Renal cortex interstitium (tissue), 15 donors: ENCODE measurements at places on chromosomes 1 and 21.
A peak's percentile ranks its signal among the peaks of the same experiment; 100 is the strongest.

GRCh38 chr1:235779770-235780169, 86.9 kb downstream of the LYST start:
- DNase-seq = no peak

DNA sequence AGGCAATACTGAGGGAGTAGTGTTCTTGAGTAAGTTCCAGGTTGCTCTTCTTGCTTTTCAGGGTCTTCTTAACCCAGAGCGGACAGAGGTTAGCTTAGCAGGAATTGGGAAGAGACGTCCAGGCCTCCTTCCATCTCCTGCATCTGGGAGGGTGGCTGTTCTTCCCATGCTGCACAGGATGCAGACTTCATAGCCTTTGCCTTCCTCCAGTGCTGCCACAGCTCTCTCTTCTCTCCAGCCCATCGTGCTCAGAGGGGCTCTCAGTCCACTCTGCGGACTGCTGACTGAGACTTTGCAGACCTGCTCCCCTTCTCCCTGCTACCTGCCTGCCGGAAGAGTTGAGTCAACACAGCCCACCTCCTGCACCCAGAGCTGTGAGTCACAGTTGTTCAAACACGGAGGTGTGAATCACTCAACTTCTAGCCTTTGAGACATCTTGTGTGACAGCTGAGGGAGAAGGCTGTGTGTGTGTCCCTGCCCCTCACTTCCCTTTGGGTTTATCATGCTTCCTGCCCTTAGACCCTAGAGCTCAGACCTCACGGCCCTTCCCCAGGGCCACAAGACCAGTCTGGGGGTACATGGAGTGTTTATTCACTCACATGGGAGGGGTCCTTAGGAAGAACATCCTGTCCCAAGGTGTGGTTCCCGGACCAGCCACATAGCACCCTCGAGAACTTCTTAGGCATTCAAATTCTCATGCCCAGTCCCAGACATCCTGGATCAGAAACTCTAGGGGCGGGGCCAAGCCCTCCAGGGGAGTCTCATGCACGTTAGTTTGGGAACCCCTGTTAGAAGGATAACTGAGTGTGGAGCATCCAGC, 158.3 kb upstream of the CACNA1E start:
- DNase-seq = no peak

GRCh38 chr1:109161858-109162606, 48.1 kb downstream of the ELAPOR1 start:
- DNase-seq = no peak

- peak; percentile 73 for DNase-seq
Observed at GRCh38 chr1:24294716-24295371, 24.3 kb upstream of the GRHL3 start.

DNA sequence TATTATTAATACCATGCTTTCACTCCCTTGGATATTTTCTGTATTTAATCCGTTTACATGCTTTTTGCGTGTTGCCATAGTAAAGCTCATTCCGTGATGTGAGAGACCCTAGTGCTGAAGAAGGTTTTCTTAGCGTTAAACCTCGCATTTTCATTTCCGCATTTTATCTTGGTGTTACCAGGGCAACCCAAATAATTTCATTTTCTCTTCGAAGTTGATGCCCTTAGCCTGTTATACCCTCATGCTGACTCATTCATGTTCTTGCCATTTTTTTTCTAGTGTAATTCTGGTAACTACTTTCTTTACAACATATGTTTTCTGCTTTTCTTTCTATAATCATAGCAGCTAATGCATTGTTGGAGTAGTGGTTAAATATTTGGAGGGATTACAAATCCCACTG, 37.2 kb downstream of the LRRC8C start:
- DNase-seq = no peak

DNA sequence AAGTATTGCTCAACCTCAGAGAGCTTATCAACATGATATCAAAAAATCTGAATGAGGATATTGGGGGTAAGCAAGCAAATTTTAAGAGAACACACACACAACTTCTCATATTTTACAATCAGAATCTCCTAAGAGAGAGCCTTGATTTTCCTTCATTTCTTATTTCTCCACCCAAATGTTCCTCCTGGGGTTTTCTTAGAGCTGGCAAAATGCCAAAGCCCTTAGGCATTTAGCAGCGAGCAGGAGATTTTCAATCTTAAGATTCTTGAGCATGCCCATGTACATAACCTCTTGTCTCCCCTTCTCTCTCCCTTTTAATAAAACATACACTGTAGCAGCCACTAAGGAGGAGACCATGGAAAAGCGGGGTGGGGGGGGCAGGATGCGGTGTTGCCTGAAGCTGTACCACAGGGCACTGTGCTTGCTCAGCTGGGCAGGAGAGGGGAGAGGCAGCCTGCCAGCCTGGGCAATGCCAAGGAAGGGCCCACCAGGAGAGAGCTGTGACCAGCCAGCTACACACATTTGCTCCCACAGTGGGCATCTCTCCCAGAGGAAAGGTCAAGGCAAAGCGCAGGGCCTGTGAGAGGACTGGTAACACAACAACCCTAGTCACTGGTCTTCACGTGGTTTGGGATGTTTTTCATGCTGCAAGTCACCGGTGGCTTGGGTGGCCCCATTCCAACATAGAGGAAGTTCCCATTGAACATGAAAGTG, 4.3 kb downstream of the BRINP2 start:
- no peak for DNase-seq

DNA sequence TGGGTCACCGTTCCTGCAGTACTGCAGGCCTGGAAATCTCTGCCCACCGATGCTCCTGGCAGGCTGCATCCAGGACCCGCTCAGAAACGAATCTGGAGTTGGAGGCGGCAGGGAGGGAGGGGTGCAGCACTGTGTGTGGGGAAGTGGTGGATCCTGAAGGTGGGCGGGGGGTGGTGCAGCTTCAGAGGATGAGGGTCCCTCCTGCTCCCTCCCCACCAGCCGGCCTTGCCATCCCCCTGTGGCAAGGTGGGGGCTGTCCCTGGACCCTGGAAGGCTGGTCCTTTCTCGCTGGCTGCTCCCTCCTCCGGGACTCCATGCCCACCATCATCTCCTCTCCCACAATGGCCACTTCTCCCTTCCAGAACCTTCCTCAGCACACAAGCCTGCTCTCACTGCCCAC, 60.4 kb downstream of the B3GALT5 start:
- no peak for DNase-seq

- no peak for DNase-seq
Observed at GRCh38 chr1:76901158-76901767, 34.0 kb downstream of the ST6GALNAC5 start.

DNA sequence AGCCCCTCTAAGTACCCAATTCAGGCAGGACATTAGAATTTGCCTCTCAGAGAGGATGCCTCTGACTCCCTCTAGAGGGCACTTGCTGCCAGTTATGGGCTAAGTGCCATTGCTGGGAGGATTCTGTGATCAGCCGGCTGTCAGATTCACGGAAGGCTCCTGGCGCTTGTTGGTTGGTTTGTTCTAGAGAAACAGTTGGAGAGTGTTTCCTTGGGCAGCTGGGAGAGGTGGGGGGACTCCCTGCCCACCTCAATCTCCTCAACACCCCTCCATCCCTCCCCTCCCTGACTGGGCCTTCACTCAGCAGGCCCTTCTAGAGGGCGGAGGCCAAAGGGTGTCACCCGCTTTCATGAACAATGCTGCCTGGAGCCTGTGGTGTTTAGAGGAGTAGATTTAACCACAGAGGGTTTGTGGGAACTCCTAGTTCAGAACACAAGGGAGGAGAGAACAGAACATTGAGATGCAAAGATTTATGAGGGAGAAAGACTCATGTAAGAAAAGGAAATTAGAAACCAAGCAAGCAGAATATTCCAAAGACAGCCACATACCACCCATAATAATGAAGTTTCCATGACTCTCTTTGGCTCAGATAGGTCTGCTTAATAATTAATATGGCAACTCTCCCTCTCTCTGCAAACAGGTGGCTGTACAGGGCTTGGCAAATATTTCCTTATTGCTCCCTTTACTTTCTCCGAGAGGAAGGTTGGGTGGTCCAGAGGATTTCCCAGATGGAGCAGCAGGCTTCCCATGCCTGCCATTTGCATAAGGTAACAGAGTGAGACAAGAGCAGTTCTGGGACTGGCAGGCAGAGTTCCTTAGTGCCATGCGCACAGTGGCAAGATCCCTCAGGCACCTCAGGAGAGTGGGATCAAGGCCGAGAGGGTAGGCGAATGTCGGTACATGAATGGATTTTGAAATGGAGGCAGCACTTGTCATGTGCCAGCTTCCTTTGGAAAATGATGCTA, 30.0 kb upstream of the ACP6 start:
- DNase-seq = peak; percentile 60

DNA sequence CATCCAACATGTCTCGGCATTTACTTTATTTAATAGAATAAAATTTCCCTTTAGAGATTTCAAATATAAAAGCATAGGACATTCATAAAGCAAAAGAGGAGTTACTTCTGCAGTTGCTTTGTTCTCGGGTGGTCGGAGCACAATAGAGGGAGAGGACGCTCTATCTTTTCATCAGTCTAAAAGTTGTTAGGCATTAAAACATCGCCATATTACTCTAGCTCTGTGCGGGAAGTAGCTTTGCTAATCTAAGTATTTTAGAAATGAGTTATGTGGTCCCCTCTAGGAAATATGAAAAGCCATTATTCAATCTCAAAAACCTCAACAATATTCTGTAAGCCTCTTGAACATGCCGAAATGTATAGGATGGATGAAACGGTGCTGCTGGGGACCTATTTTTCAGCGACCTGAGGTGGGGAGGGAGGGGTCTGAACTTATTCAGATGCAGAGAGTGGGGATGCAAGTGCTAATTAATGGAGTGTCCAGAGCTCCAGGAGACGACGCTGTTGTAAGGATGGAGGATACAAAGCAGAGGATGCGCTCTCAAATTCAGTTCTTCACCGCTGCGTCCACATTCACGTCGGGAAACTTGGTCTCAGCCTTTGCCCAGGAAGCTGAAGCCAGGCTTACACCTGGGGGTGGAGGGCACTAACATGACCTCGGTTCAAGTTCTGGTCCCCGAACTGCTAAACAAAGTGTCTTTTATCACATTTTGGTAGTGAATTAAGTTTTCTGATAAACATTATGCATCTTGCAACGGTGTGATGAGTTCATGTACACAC, 6.3 kb downstream of the CDKN2C start:
- DNase-seq = no peak

DNA sequence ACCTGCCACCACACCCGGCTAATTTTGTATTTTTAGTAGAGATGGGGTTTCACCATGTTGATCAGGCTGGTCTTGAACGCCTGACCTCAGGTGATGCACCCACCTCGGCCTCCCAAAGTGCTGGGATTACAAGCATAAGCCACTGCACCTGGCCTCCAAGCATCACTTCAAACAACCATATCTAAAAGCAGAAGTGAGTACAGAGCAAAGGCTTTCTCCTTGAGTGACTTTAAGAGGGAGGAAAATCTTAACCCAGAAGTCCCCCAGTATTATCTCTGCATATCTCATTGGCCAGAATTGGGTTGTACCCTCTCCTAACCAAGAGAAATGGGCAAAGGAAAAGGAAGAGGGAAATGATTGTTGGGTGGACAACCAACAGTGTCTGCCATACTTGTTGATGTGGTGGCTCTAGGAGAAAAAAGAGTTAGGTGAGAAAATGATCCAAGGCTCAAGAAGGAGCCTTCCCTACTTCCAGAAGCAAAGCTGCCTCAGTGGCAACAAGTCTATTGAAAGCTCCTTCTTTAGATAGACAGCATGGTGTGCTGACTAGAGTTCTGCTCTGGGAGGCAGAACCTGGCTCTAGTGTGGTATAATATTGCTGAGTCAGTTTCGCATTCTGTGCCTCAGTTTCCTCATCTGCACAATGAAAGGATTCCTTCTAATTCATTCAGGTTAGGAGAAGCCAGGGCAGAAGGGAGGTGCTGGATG, 16.8 kb upstream of the FOXE3 start:
- DNase-seq = no peak

DNA sequence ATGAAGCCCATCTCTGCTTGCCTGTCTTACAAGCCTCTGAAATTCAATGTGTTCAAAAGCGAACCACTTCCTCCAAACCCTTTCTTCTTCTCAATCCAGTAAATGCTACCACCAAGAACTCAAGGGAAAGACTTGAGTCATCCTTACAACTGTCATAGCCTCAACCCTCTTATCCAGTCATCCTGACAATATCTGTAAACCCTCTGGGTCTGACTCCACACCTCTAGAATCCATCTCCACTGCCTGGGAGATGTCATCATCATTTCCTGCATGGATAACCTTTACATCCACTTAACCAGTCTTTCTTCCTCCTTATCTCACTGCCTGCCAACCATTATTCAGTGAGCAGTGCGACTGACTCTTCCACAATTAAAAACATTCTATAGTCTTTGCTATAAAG, 441.1 kb downstream of the SETD4 start:
- no peak for DNase-seq

GRCh38 chr1:67843746-67844145, 10.5 kb upstream of the GNG12 start:
- DNase-seq = no peak

- no peak for DNase-seq
Observed at GRCh38 chr1:171226747-171227370, 21.4 kb upstream of the FMO1 start.

- peak; percentile 52 for DNase-seq
Observed at GRCh38 chr1:41735631-41736260, 183.0 kb downstream of the HIVEP3 start.

DNA sequence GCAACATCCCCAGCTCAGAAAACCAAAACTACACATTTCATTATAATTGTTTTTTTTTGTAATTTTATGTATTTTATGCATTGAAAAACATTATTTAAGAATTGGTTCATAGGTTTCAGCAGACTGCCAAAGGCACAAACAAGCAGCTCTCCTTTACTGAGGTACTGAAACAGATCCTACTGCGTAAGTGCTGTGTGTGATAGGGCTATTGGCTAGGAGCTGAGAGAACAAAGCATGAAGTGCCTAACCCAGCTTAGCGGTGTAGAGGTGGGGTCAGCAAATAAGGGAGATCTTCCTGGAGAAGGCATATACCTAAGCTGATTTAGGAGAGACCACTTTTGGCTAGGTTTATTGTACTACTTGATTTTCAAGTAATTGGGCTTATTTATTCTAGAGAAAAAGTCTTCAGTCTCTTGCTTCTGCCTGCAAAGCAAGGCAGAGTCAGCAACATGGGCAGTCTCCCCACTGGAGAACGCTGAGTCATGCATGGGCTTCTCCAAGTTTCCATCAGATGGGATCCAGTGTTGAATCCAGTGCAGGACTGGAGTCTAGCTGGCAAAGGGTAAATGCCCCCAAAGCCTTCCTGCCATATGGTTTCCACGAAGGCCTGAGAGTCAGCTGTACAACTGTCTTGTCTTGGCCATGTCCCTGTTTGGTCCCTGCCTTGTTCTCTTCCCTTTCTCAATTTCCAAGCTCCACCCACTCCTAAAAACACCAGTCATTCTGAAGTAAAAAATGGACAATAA, 18.0 kb upstream of the YTHDF2 start:
- DNase-seq = no peak
